ENCODE measurements at places on chromosomes 3 and 15.

- no peak for DNase-seq
These were observed 25.6 kb upstream of the PYGO1 start for GRCh38 chr15:55613727-55614126.

DNA sequence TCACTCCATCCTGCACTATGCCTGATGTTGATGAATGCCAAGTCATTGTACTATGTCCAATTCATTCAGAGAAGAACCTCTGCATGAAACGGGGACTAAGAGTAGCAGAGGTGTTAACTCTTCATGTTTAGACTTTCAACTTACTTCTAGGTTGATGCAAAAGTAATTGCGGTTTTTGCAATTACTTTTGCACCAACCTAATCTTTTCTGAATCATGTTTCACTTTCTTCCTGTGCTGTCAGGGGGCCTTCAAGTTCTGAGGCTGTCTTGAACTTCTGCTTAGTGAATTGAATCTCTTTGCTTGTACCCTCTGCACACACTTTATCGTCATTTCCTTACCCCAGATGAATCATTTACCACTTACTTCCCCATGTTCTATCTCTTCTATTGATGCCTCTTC, 636.2 kb downstream of the NAALADL2 start:
- DNase-seq: no peak

- DNase-seq: no peak
These were observed 55.4 kb downstream of the ABHD2 start for GRCh38 chr15:89143503-89144162.

GRCh38 chr3:106302451-106303221, 433.8 kb upstream of the CBLB start:
- no peak for DNase-seq

DNA sequence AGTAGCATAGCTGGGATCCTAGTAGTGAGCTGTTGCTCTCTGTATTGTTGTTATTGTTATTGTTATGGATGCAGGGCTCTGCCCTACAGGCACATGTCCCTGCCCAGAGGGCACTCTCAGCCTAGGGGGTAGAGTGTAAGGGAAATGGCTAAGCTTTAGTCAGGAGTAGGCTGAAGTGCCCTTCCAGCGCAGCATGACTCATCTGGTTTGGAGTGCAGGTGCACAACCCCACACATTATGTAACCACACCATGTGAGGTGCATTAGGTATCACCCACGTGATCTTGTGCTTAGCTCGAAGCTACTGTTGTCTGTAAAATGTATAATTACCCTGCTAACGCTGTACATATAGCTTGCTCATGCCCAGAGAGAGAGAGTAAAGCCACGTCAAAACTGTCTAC, 48.3 kb upstream of the TIPARP start:
- DNase-seq: no peak

- no peak for DNase-seq
These were observed 74.3 kb upstream of the CTXND1 start for GRCh38 chr15:80326270-80326669.

DNA sequence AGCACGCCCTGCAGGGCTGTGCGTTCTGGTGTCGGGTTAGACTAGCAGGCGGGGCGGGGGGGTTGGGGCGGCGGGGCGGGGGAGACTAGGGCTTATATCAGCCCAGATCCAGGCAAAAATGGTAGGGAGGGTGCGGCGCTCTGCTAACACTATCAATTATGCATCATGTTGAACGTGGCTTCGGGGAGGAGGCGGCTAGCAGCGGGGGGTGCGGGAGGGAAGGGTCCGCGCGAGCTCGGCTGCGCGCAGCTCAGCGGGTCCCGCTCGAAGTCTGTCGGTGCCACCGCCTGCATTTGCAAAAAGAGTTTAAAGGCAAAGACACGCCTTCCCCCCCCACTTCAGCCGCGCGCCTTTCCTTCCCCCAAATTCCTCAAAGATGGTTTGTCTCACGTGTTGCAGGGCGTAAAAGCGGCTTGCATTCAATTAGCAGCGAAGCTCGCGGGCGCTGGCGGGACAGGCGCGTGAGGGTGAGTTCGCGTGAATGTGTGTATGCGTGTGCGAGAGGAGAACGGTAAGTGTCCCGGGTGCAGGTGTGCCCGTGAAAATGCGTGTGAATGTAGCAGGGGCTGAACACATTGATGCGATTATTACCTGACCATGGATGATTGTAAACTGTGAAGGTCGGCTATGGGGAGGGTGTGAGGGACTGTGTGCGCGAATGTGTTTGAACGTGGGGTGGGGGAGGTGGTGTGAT, at the start of gene ISLR2:
TSS of gene ISLR2 (plus strand) at position 432 of the 694 bp plus-strand sequence. CDS start 2,169 bp downstream, outside the sequence.
- no peak for DNase-seq

- peak; percentile 81 for DNase-seq
These were observed 46.3 kb downstream of the GPR171 start for GRCh38 chr3:151156618-151157216.

- DNase-seq: no peak
These were observed 174.9 kb upstream of the FRMD4B start for GRCh38 chr3:69560818-69561217.

DNA sequence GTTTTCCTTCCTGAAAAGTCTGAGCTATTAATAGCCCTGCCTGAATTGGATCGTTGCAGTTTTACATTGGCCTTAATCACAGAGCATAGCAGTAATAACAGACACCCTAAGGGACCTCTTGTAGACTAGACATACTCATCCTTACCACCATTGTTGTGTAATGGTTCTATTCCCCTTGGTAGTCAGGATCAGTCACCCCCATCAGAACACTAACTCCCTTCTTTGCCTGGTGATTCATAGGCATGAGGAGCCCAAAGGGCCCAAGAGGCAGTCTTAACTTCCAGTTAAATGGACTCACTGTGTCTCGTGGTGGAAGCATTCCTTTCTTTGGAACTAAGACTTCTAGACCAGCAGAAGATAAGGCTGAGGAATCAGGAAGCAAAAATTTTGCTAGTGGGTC, 20.2 kb downstream of the CGGBP1 start:
- no peak for DNase-seq

DNA sequence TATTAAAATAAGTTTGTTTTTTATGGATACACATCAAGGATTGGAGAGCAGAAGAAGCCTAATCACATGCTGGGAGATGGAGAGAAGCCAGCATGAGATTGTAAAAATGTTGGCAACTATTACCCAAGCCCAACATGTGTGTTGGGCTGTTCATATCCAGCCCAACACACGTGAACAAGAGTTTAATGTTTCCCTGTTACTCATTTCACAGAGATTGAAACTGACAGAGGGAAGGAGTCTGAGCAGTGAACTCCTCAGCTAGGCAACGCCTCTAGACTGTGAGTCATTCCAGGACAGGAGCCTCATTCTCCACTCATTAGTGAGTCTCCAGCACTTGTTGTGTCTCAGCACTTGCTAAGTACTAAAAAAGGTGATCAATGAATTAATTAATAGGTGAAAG, 43.2 kb upstream of the CMSS1 start:
- DNase-seq: no peak

DNA sequence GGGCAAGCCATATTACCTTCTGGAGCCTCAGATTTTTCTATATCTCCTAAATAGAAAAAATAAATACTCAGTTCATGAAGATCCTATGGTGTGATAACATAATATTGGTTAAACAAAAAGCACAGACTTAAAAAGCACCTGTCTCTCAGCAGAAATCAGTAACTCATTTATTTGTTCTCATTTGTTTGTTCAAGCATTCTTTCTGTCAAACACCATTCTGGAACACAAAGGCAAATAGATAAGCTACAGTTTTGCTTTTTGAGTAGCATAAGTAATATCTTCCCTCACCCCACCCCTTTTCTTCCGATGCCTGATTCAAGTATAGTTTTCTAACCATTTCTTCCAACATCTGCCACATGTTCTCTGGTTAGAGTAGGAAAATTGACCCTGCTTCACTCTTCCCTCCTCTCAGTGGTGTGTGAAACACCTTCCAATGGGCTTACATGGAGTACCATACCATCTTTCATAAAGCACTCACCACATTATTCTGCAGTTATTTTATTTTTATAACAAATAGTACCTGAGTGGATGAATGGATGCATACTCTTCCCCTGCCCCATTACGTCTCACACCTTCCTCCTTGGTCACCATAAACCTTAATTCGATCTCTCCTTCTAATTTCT, 8.4 kb upstream of the IL1RAP start:
- DNase-seq: no peak

DNA sequence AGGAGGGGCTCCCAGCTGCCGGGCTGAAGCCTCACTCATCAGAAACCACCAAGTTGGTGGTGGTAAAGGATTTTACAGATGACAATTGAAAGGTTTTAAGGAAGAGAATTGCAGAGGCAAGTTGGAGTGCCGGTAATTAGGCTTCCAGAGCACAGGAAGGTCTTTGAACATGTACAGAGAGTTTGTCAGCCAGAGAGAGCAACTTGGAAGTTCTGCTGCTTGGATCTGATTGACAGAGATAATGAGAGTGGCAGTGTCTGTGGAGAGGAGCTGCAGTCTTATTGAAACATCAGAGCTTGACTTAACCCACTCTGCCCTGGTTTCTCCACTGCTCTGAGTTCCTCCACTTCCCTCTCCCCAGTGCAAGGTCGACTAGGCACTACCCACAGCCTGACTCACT, 448.6 kb downstream of the EPHB1 start:
- no peak for DNase-seq

DNA sequence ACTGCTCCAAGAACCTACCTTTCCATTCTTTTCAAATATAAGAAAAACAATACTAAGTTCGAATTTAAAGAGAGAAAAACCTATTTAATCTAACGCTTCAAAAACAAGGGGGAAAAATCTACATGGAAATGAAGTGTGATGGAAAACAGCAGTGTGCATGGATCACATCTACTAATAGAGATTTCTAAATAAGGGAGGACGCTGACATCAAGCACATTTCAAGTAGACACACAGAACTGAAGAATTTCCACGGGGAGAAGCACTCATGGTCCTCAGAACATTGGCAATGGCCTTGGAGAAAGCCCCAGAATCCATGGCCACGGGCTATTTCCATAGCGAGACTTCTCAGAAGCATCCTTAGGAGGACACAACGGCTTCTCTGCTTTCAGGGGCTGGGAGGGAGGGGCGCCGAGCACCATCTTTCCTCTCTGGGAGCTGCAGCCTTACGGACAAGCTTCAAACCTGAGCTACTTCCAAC, 1.0 kb downstream of the TASOR start:
- peak; percentile 85 for DNase-seq

DNA sequence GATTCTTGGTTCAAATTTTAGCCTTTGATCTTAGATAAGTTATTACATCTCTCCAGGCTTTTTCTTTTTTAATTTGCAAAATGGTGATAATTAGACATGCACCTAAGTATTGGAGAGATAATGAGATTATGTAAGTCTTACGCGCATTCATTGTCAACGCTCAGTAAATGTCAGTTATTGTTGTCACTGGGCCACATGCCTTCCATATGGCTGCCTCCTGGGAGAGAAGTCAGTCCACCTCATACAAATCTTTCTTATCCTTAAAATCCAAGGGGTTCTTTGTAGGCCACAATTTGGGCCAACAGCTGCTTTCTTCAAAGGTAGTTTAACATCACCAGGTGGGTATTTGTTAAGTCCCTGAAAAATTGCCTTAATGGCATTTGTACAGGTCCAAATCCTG, 25.5 kb upstream of the PTPRG start:
- no peak for DNase-seq

DNA sequence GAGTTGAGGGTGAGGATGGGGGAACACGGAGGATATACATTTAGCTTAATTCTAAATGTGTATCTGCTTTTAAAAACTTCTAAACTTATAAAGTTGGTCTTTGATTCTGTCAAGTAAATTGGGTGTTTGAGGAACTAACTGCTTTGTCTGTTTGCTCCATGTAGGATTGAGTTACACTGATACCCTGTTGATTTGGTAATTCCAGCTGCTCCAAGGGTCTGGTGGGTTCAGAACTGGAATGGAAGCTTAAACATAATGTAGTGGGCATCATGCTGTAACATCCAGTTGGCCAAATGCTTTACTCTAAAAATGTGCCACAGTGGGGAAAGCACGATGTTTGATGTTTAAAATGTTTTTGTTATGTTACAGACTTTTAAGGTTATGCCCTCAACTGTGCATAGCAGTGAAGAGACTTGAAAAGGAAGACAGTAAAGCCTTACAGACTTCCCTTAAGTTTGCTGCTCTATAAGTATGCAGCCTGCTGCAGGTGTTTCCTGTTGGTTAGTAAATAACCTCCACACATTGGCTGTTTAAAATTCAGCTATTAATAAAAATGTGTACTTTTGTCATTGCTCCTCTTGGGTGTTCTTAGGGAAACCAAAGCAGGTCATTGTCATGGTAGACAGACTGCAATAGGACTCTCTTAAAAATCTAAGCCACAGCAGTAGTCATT, 5.9 kb upstream of the EDEM1 start:
- no peak for DNase-seq

DNA sequence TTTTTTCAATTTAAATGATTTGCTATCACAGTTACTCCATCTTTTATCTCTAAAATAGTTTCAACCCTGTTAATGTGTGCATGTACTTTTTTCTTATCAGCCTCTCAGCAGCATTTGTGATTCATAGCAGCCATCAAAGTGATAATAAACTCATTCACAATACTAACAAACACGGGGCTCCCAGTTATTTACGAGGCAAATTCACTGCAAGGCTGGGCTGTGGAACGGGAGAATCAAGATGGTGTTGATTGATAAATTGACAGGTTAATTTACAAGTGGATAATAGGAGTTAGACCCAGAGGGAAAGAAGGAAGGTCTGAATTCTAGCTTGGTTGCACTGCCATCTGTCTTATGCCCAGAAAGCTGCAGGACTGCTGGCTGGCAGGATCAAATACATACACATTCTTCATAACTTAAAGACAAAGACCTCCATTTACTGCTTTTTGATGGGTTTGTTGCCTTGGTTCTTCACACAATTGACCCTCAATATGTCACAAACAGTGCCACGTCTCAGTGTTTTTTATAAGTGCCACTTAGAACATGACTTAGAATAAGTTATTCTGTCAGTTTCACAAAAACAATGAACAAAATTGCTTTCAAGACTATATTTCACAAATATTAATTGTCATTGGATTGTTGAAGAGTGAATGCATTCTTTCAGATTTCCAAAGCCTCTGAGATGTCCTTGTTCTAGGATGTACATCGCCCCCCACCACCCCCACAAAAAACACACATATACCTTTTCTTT, 562.8 kb downstream of the NR2F2 start:
- DNase-seq: peak; percentile 29

- DNase-seq: no peak
These were observed 260.7 kb downstream of the OPA1 start for GRCh38 chr3:193853511-193854219.

DNA sequence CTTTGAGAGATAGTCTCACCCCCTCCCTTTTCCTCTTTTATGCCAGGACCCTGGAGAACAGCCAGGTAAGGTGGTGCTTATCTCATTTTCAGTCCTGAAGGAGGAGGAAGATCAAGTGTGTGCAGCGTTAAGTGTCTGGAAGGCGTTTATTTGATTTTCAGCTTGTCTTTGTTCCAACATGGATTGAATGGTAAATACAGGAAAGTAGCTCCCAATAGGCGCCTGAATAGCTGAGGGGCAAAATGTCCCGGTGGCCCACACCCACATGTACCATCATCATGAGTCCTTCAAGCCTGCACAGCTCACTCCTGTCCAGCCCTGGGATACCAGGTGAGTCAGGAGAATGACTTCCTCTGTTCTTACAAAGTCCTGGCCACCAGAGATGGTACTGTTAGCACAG, 73.5 kb downstream of the CEMIP start:
- DNase-seq: no peak
